Activated T-cell treated with anti-CD3 and anti-CD28 coated beads for 4 hours (primary cell): ENCODE measurements at places on chromosomes 4 and X.

DNA sequence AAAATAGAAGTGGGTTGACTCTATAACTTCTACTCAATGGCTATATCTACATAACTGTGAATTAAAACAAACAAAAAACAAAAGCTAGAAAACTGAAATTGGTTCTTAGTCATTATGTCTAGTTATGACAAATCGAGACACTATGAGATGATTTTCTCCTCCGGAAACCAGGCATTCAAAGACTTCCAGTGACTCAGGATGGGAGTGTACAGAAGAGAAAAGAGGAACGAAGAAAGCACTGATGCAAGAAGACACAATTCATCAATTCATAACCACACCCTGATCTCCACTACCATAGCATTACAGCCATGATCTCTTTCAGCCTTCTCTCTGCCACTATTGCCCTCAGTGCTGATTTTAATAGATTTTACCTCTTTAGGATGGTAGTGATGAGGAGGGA is 253.6 kb downstream of the CBLL2 start:
- no peak for DNase-seq

DNA sequence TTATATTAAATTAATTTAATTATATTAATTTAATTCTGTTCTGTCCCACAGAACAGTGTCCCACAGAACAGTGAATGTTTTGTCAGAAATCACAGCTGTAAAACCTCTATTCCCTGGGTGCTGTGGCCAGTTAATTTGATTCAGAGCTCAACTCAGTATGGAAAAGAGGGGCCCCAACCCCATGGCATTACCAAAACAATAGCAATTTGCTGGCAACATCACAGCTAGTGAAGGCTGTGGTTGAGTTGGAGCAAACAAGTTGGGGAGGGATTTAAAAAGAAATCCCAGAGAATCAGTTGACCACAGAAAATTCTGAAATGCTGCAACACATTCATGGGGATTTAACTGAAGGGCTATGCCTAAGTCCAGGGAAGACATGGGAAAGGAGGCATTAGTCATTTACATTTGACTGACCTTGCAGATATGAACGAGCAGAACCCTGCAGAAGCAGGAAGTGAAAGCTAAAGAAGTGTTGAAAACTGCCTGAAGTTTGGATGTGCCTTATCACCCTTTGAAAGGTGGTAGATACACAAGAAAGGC is 30.1 kb downstream of the PDHA2 start:
- no peak for DNase-seq

GRCh38 chr4:182513587-182514291 is 270.5 kb downstream of the TENM3 start:
- DNase-seq = no peak

- no peak for DNase-seq
These were observed 243.5 kb upstream of the FGF13 start for GRCh38 chrX:138954976-138955375.

GRCh38 chr4:109079201-109079600 is 223.3 kb downstream of the COL25A1 start:
- DNase-seq = no peak

- no peak for DNase-seq
These were observed 4.4 kb downstream of the RBPJ start for GRCh38 chr4:26325191-26325590.

DNA sequence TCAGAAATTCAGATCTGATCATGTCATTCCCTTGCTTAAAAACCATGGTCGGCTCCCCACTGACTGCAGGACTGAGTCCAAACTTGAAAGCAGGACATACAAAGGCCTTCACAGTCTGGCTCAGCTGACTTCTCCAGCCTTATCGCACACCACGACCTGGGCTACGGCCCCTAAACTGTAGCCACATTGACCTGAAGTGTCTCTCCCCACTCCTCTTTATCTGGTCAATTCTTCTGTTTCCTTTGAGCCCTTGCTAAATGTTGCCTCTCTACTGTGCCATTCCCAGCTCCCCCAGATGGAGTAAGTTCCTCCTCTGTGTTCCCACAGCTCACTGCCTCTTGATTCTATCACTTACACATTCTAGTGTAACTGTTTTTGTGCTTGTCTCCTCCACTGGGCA is 60.5 kb upstream of the CITED1 start:
- DNase-seq = no peak

GRCh38 chr4:81352446-81352835 is 119.3 kb downstream of the RASGEF1B start:
- no peak for DNase-seq

- peak; percentile 11 for DNase-seq
These were observed 160.2 kb downstream of the NHS start for GRCh38 chrX:17535229-17535628.

DNA sequence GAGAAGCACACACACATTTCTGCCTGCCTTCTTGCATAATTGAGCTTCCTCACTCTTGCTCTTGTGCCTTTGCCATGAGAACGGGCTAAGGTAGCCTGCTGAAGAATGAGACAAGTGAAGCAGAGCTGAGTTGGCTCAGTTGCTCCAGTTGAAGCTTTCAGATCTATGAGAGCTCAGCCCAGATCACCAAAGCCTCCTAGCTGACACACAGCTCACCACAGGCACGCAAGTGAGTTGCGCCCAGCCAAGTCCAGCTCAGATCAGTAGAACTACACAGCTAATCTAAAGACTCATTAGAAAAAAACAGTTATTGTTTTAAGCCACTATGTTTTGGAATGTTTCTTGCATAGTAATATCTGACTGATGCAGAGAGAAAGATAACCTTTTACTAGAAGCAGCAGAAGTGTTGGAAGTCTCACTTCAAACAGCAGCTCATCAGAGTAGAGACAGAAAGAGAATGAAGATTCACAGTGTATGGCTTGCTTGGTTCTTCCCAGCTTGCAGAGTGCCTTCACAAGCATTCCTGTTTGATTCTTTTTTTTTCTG is 362.4 kb downstream of the MID1IP1 start:
- no peak for DNase-seq

DNA sequence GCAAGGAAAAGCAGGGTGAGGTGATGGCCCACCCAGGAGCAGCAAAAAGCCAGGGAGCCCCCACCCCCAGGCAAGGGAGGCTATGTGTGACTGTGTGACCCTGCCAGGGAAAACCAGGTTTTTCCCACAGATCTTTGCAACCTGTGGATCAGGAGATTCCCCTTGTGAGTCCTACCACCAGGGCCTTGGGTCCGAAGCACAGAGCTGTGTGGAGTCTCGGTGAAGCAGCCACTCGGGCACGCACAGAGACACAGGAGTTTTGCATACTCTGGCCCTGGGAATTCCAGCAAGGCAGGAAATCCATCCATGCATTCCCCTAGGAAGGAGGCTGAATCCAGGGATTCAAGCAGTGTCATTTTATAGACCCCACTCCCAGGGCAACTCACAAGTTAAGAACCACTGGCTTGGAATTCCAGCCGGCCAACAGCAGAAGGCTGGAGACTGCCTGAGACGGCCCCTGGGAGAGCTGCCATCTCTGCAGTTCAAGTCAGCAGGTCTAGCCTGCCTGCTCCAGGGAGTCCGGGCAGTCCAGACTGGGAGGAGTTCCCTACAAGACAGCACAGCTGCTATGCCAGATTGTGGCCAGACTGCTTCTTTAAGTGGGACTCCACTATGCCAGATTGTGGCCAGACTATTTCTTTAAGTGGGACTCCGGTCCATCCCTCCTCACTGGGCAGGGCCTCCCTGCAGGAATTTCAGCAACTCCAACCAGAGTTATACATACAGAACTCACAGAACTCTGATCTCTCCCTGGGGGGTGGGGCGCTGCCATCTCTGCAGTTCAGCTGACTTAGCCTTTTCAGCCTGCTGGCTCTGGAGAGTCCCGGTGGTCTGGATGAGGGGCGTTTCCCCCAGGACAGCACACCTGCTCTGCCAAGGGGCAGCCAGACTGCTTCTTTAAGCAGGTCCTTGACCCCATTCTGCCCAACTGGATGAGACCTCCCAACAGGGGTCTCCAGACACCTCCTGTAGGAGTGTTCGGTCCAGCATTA is 85.1 kb upstream of the ADAD1 start:
- DNase-seq = no peak

DNA sequence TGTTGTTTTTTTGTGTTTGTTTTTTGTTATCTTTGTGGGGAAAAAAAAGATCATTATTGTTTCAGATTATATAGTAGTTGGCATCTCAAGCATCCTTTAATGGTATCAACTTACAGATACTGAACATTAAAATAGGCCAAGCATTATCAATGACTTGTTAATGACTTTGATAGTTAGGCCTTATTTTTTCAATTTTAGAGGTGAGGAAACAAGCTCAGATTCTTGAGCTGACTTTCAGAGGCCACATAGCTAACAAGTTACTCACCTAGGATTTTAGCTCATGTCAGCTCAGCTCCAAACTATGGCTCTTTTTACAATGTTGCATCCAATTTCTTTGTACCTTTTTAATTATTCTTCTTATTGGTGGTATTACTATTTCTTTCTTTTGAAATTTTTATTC is 471 bp upstream of the PLAC8 start:
- no peak for DNase-seq

DNA sequence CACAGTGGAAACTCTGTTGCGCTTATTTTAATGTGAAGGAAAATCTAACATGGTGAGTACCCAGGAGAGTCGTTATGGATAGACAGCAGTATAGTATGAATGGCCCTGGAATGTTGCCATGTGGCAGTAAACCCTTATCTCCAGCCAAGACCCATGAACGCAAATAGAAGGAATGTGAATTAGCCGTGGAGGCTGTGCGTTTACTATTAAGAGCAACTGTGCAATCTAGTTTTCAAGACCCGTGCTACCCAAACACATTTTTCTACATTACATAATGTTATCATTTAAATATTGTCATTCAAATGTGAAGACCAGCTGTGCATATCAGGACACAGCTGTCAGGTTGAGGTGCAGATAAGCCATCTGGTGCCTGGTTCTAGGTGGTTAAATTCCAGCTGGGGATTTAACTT is 13.3 kb upstream of the AGA start:
- DNase-seq = no peak
